Stimulated activated CD8-positive, alpha-beta memory T cell treated with anti-CD3 and anti-CD28 coated beads, Interleukin-15, amount 100 ng/mL, for 48 hours (primary cell): ENCODE measurements at places on chromosomes 2 and 18.
A peak's percentile ranks its signal among the peaks of the same experiment; 100 is the strongest.

DNA sequence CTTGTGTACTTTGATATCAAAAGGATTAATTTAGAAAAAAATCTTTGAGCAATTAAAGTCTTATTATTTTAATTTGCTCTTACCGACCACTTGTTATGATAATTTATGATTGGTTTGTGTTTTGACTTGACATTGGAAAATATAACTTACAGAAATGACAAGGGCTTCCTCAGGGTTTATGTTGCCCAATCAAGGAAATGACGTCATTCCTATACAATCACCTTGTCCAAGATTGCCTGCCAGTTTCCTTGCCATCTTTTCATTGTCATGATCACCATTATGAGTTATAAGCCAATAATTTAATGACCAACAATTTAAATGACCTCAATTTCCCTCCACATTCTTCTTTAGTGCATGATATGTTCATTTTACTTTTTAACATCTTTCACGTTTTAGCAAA is 351.8 kb upstream of the TMEFF2 start:
- no peak for DNase-seq

DNA sequence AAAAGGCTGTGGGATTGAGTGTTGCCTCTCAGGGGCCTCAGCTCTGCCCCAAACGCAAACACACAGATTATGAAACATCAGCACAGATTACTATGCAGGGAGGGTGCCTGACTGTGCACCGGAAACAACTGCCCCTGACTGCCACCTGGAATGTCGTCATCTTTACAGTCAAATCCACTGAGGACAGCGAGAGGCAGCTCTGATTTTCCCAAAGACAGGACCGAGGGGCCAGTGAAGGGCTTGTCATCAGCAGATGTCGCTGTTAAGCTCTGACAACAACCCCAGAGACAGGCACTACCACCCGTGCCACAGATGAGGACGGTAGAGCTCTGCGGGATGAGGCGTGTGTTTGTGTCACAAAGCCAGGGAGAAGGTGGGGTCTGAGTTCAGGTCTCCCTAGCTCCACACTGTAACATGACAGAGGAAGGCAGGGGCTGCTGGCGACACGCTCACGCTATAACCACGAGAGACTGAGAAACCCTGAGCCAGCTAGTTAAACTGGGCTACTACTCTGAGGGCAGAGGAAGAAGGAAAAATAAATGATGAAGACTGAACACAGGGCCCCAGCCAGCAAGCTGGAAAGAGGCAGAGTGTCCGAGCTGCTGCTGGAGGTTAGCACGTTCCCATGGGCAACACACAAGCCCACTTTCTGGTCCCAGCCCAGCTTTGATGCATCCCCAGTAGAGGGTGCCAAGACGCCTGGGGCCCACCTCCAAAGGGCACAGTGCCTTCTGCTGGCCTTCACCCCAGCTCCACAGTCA is 47.0 kb downstream of the PARD6G start:
- no peak for DNase-seq

- no peak for DNase-seq
Observed at GRCh38 chr2:60333264-60333663, 220.2 kb downstream of the BCL11A start.

- DNase-seq, result no peak
Observed at GRCh38 chr2:230932556-230933511, 7.8 kb upstream of the GPR55 start.

GRCh38 chr18:3688690-3689089 is 238.7 kb downstream of the TGIF1 start:
- DNase-seq, result no peak

GRCh38 chr2:175203621-175204496 is 22.3 kb upstream of the ATP5MC3 start:
- peak; percentile 44 for DNase-seq

- DNase-seq, result no peak
Observed at GRCh38 chr2:229392196-229392595, 121.1 kb upstream of the PID1 start.

GRCh38 chr2:119683713-119684443 is 4.9 kb downstream of the TMEM177 start:
- no peak for DNase-seq

- no peak for DNase-seq
Observed at GRCh38 chr2:205543262-205543843, 138.9 kb upstream of the NRP2 start.

DNA sequence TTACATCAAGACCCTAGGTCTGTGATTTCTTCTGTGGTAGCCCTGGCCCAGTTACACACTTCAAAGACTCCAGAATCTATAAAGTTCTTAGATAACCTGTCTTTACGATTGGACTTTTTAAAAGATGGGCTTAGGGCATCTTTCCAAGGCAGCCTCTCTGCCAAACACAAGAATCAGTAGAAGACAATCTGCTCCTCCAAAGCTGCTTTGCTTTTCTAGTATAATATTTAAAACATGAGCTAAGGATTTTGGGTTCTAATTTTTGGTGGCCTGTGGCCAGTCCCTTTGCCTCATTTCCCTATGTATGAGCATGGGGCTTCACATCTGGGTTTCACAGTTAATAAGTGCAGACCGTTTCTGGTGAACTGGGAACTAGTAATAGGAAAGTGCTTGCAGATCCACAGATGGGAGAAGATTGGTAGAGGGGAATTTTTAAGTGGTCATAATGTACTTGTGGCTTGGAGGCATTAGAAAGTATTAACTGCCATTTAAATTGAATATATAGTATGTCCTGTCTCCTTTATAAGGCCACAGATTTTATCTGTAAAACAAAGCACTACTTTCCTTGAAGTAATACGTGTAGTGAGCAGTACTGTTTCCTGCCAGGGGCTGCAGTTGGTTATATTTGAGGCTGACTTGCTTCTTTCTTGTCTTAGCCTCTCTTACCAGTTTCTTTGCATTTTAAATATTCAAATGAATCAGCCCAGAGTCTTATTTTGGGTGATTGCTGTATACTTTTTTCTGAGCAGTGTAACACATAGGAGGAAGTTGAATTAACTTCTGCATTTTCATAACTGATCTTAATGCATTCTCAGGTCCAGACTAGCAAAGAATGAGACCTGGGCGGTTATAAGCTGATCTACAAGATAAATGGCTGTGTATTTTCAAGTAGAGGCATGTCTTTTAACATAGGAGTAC is 1.5 kb downstream of the ARPC2 start:
- DNase-seq, result no peak

DNA sequence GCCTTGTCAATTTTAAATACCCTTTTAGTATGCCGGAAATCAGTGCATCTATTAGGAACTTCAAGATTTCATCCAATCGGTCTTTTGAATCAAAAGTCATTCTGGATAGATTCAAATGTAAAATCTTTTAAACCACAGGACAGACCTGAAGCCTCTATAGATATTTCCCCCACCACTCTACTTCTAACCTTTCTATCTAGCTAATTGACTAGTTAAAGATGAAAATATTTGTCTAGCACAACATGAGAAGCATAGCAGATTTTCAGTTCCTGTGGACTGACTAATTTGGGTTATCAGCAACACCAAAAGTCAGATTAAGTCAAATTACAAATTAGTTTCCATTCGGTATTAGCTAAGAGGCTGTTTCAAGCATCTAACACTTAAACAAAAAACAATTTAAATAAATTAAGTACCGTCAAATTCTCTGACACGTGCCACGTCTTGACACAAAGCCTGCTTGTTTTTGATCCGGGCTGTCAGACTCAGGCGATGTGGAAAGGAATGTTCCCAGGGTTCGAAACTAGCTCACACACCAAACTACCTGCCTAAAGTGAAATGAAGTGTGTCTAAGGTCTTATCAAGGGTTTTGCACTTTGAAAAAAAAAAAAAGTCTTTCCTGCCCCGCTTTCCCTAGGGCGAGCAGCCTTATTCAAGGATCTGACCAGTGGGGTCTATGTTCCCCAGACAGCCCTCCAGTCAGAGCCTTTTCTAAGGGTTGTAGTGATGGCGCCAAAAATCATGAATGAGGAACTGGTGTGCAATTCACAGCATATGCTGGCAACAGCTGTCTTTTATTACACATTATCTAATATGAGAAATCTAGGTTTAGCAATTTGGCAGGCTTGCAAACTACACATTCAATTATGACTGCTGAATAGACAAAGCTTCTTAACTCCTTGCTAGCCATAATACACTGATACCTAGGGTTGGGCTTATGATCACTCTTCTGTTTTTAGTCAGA is 4.7 kb downstream of the CYTIP start:
- no peak for DNase-seq
